ENCODE measurements at places on chromosomes 4 and X.
A peak's percentile ranks its signal among the peaks of the same experiment; 100 is the strongest.

- DNase-seq, result no peak
These were observed 245.2 kb upstream of the CLNK start for GRCh38 chr4:10929818-10930217.

DNA sequence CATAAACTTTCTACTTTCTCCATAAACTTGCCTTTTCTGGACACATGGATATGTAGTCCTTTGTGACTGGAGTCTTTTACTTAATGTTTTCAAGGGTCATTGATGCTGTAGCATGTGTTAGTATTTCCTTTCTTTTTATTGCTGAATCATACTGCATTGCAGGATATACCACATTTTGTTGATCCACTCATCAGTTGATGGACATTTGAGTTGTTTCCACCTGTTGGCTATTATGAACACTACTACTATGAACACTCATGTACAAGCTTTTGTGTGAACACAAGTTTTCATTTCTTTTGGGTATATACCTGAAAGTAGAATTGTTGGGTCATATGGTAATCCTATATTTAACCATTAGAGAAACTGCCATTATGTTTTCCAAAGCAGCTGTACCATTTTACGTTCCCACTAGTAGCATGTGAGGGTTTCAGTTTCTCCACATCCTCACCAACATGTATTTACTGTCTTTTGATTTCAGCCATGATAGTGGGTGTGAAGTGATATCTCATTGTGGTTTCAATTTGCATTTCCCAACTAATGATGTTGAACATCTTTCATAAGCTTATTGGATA, 26.3 kb upstream of the GPM6B start:
- DNase-seq, result no peak

- DNase-seq, result no peak
These were observed 20.5 kb downstream of the RWDD4 start for GRCh38 chr4:183638436-183638835.

DNA sequence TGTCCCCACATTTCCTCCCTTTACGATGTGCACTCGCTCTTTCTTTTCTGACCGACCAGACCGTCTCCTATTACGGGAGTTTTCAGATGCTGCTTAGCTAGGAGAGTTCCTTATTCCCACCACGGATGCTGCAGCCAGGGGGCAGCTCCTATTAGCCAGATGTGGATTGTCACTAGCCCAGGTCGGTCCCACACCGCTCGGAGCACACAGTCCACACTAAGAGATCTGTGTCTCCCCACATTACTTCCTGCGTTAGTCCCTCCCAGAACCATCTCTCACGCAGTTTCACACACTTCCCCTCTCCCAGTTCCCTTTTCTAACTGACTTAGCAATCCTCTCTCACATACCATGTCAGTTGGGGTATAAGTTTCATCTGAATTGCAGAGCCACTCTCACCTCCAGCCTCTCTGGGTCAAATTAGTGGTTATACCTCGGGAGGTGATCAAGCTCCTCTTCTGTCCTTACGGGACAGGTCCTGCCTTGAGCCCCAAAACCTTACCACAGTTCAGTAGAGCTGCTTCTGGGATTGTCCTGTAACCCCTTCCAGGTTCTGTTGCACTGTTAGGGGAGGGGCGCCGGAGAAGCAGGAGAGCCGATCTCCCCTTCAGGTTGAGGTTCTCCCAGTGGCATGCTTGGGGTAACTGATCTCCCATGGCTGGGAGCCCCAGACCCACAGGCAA, 28.2 kb downstream of the SULT1E1 start:
- no peak for DNase-seq

- no peak for DNase-seq
These were observed 475.9 kb upstream of the GALNT7 start for GRCh38 chr4:172692701-172693100.

DNA sequence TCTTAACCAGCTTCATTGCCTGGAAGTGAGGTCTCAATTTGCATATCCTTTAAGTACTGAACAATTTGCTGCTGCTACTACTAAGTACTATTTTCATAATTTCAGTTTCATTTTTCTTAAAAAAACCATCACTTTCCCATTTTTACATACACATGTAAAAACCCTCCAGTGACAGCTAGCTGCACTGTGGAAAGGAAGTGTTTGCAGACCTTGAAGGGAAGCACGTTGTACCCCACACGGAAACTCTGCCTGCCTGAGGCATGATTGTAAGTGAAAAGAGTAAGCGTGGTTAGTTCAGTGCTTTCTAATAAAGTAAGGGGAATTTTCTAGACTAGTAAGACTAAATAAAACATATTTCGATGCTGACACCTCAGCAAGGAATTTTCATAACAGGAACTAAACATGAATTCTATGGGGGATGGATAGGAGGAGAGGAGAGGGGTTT, 103.6 kb downstream of the RAPGEF2 start:
- no peak for DNase-seq

GRCh38 chrX:24692305-24692704, 1.4 kb upstream of the POLA1 start:
- no peak for DNase-seq

DNA sequence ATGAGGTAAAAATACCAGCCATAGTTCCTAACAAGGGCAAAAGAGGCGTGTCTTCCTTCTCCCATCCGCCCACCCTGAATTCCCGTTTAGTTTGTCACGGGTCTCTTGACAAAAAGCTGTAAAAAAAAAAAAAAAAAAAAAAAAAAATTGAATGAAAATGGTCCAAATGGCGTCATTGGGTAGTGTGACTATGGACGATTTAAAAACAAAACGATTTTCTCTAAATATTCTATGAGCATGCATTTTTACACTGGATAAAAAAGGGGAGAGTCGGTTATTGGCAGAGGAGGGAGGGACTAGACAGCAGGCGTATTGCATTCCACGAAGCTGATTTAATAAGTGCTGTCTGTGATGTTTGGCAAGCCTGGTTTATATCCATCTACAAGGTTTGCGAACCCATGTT, at the start of gene FAM133A:
FAM133A (plus strand) TSS at position 338 of the 403 bp plus-strand sequence. CDS start 35,214 bp downstream, outside the sequence.
- DNase-seq, result no peak

- no peak for DNase-seq
These were observed 56.0 kb downstream of the UGT8 start for GRCh38 chr4:114654592-114654991.

DNA sequence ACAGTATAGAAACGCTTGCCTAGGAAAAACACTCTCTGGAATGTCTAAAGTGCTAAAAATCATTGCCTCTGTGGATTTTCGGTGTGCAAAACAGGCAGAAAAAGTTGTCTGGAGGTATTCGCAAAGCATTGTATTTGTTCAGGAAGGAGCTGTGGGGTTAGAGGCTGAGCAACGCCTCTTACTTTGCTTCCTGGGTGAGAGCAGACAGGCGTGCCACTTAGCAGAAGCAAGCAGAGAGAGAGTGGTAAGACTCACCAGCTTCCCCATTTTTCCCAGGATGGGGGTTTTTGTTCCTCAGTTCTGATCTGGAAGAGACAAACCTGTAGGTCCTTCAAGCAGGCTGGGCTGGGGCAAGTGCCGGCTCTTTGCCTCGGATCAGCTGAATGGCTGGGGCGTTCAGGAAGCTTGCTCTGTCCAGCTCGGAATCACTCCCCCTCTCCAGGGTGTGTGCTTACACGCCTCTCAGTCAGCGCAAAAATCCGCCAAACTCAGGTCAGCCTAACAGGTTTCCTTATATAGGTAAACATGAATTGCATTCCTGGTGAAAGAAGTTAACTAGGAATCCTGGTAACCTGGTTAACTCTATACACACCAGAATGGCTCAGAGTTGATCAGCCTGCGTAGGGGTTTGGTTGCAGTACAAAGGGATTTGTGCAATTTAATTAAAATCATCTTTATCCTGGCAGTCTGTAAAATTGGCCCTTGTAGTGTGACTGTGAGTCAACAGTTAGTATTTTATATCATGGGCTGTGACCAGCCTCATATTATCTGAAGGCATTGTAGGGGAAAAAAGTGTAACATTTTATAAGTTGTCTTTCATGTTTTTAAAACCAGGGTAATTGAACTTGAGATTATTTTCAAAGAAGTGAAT, 213.1 kb upstream of the MID1 start:
- DNase-seq, result no peak

GRCh38 chr4:9916937-9917336, 104.4 kb downstream of the SLC2A9 start:
- no peak for DNase-seq

DNA sequence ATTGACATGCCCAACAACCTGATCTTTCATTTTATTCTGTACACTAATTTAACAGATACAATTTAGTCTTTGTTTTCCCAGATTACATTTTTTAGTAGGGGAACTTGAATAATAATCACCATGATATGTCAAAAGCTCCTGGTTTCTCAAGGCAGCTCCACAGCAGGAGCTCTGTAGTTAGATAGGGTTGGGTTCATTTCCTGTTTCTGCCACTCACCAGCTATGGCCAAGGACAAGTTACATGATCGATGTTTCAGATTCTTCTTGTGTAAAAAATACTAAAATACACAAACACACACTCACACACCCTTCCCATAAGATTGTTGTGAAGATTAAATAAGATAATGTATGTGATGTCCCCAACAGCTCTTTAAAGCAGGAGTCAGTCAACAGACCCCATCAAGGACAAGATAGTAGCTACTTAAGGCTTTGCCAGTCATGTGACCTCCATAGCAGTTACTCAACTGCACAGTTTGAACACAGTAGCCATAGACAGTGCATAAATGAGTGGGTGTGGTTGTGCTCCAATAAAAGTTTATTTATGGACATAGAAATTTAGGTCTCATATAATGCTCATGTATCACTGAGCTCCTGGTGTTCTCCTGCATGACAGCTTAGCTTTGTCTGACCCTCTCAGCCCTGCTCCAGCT, 18.4 kb downstream of the GUCY1A1 start:
- no peak for DNase-seq

GRCh38 chr4:54439831-54440243, 210.7 kb downstream of the PDGFRA start:
- peak; percentile 78 for DNase-seq

DNA sequence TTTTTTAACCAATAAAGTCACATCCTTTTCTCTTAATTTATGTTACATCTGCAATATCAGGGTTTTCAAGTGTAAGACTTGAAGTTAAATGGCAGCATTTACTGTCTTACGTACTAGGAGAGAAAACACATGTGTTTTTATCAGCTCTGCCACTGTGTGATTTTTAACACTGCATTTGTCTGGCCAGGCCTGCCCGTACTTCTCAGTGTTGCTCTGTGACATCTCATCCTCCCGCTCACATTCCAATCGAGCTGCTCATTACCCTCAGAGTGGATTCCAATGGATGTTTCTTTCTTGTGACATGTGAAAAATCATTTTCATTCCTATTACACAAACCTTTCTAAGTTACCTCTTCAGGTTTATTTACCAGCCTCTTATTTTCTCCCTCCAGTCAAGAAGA, 420.3 kb downstream of the FAT4 start:
- no peak for DNase-seq

- peak; percentile 91 for DNase-seq
These were observed at the start of gene AP1AR for GRCh38 chr4:112231779-112232713. AP1AR (plus strand) TSS chr4:112231787; CDS start chr4:112232092, 305 bp downstream.

- no peak for DNase-seq
These were observed 50.0 kb downstream of the C4orf46 start for GRCh38 chr4:158621729-158622128.

- no peak for DNase-seq
These were observed 172.7 kb downstream of the GPAT3 start for GRCh38 chr4:83708500-83709175.

- DNase-seq, result no peak
These were observed 19.7 kb upstream of the PRPS2 start for GRCh38 chrX:12771445-12772069.

- DNase-seq, result peak; percentile 11
These were observed 43.9 kb downstream of the SEL1L3 start for GRCh38 chr4:25818876-25819275.

- no peak for DNase-seq
These were observed 5.2 kb downstream of the FOXO4 start for GRCh38 chrX:71100581-71101505.

DNA sequence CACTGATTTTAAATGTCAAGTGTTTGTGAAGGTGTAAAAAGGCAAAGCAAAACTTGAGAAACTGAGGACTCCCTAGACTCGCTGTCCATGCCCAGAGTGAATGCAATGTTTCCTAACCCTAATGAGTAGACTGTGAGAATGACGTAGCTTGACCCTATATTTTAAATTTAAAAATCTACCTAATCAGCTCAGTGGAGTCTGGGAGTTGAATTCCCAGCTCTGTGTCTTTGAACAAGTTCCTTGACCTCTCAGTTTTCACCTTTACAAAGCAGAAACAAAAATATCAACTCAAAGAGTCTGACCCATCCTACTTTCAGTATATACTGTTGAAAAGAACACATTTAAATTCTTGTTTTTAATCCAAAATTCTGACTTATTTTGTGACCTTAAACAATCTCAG, 2.3 kb downstream of the FGA start:
- DNase-seq, result no peak

GRCh38 chr4:111601671-111602070, 543.6 kb upstream of the FAM241A start:
- DNase-seq, result no peak

- DNase-seq, result no peak
These were observed 35.9 kb upstream of the GPR78 start for GRCh38 chr4:8544282-8544681.

DNA sequence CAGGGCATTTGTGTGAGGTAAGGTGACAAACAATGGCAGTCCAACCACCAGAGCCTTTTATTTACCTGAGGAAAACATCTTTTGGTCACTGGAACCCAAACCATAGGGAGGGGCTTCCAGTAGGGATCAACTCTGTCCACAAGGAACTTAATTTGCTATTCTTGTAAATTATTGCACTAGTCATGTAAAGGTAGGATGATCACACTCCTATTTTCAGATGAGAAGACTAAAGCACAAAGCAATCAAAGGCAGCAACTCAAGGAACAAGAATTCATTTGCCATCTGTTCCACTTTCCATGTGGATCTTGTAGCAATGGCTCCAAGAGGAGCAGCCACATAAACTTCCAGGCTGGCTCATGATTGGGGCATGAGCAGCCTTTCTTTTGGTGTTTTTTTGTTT, 35.3 kb downstream of the CD99L2 start:
- no peak for DNase-seq

GRCh38 chr4:74111306-74111975, 12.4 kb upstream of the CXCL2 start:
- DNase-seq, result no peak

- no peak for DNase-seq
These were observed 5.4 kb downstream of the LAGE3 start for GRCh38 chrX:154473683-154474082.

GRCh38 chr4:40685300-40685699, 55.6 kb upstream of the RBM47 start:
- DNase-seq, result no peak

DNA sequence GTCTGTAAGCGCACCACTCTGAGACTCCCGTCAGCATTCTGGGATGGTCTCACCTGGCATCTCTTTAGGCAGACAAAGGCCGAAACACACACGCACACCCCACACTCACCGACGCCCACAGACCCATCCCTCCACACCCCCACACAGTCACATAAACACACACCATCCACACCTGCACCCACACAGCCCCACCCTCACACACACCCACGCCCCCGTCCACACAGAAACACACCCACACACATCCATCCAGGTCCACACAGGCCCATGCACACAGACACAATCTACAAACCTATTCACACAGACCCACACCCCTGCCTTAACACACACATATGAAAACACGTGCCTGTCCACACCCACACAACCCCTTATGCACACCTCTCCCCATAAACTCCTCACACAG, 9.2 kb upstream of the HMX1 start:
- DNase-seq, result no peak
